ENCODE measurements at places on chromosomes 4 and X.

DNA sequence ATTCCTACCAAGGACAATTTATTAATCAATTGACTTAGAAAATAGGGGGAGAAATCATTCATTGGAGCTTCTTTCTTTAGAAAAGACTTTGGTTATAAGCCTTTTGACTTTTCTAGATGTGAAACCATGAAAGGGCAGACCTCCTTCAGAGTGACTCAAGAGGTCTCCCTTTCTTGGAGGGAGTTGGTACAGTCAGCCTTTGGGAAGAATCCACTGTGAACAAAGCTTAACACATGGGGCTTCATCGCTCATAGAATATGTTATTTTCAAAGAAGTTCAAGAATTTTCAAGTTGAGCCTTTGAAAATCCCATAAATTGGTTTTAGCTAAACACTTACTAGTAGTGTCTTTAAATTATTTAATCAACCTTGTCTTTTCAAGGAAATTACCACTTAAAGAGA lies 28.0 kb downstream of the RIPPLY1 start:
- H3K27me3 ChIP-seq = no peaks in the 10 kb centered on the region
- no peaks in the 10 kb centered on the region for H3K4me1 ChIP-seq
- H3K36me3 ChIP-seq = no peaks in the 10 kb centered on the region
- H3K4me3 ChIP-seq = no peak overlapping the region
- H3K27ac ChIP-seq = no peak overlapping the region

DNA sequence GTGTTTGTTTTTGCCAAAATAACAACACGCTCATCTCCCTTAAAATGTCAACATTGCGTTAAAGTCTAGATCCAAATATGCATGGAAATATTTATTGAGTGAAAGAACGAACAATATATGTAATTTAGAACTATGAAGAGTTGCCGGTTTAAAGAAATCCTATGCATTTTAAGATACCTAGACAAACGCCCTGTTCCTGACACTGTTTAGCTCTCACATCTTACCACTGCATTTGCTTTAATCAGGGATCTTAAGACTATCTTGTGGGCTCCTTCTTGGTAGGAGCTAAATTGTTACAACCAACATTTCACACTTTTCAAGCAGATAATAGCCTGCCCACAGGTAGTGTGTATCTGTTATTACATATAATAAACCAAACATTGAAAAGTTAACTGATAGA lies 96.6 kb upstream of the RPS6KA3 start:
- H3K27ac ChIP-seq = peak overlapping the region; percentile 90
- no peaks in the 10 kb centered on the region for H3K4me1 ChIP-seq
- H3K36me3 ChIP-seq = no peaks in the 10 kb centered on the region
- no peaks in the 10 kb centered on the region for H3K27me3 ChIP-seq

DNA sequence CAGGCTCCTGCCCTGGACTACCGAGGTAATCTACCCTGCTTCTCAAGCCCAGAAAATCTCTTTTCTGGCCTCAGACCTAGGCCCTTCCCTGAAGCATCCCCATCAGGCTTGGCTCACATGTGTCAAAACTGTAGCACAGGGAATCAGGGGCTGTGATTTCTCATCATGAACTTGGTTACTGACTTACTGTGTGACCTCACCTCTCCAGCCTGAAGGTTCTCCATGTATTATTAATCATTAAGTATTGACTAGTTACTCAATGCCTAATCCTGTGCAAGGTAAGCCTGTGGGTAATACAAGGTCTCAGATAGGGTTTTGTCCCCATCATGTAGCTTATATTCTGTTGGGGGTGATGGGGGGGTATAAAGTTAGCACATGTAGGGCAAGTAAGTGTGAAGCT lies 6.8 kb downstream of the SRPX2 start:
- H3K4me1 ChIP-seq = no peaks in the 10 kb centered on the region
- no peak overlapping the region for H3K4me3 ChIP-seq
- no peak overlapping the region for H3K27ac ChIP-seq
- DNase-seq = no peak

DNA sequence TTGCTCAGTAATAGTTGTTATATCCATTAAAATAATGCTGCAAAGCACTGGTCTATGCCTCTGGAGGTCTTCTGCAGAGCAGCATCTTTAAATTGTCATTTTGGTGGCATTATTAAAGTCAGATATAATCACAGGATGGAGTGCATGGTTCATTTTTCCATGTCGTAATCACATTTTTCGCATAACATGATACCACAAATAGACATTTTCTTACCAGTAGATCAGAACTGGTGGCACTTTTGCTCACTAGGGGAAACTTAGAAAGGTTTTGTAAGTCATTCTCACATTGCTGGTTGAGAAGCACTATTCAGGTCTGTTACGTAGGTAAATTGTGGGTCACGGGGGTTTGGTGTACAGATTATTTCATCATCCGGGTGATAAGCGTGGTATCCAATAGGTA lies 484.5 kb upstream of the PRKX start:
- H3K36me3 ChIP-seq = no peaks in the 10 kb centered on the region
- DNase-seq = no peak
- no peak overlapping the region for H3K4me3 ChIP-seq
- no peaks in the 10 kb centered on the region for H3K27me3 ChIP-seq
- no peaks in the 10 kb centered on the region for H3K4me1 ChIP-seq
- no peak overlapping the region for H3K27ac ChIP-seq

- H3K27me3 ChIP-seq = no peaks in the 10 kb centered on the region
- DNase-seq = no peak
- H3K4me1 ChIP-seq = no peaks in the 10 kb centered on the region
- H3K4me3 ChIP-seq = no peak overlapping the region
- no peak overlapping the region for H3K27ac ChIP-seq
- peaks cover 74% of the 10 kb centered on the region for H3K36me3 ChIP-seq
These were observed 82.9 kb downstream of the HTT start for GRCh38 chr4:3157366-3157765.

GRCh38 chr4:54197926-54198325 lies 31.2 kb upstream of the PDGFRA start:
- no peaks in the 10 kb centered on the region for H3K27me3 ChIP-seq
- H3K4me1 ChIP-seq = no peaks in the 10 kb centered on the region
- no peaks in the 10 kb centered on the region for H3K36me3 ChIP-seq
- H3K4me3 ChIP-seq = no peak overlapping the region

GRCh38 chr4:154982187-154983047 lies 201.3 kb downstream of the RBM46 start:
- no peaks in the 10 kb centered on the region for H3K27me3 ChIP-seq
- H3K4me3 ChIP-seq = no peak overlapping the region
- peak; percentile 43 for DNase-seq
- H3K27ac ChIP-seq = no peak overlapping the region
- no peaks in the 10 kb centered on the region for H3K4me1 ChIP-seq

Data from common myeloid progenitor, CD34-positive (primary cell).